NCI-H446 (cell line): ENCODE measurements at places on chromosomes 12 and 14.
A peak's percentile ranks its signal among the peaks of the same experiment; 100 is the strongest.

DNA sequence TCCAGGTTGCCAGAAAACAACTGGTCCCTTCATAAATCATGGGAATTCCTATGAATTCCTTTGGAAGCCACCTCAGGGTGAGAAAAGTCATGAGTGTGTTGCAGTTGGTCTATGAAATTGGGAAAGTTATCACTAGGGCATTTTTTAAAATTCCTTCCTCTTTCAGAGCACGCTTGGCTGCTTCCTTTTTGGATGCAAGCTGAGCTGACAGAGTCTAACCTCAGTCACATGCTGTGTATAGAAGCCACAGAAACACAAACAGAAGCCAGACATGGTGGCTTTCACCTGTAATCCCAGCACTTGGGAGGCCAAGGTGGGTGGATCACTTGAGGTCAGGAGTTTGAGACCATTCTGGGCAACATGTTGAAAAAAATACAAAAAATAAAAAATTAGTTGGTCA is 21.7 kb upstream of the HELB start:
- no peak for DNase-seq

DNA sequence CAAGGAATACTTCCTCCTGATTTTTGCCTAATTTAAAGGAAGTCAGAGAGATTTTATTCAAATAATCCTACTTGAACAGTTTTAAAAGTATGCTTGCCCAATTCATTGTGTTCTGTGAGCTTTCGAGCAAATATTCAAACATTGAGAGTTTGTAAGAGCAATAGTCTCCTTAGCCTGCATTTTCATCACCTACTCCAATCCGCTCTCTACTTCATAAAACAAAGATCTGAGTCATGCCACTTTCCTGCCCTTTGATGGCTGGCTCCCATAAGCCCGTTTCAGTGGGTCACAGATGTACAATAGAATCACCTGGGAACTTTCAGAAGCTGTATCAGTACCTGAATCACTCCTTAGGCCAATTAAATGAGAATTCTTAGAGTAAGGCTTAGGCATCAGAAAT is 319.2 kb downstream of the PDZRN4 start:
- no peak for DNase-seq

GRCh38 chr12:71945121-71945520 is 6.5 kb downstream of the TPH2 start:
- no peak for DNase-seq

GRCh38 chr14:94387051-94388026 is 1.1 kb downstream of the SERPINA1 start:
- no peak for DNase-seq

DNA sequence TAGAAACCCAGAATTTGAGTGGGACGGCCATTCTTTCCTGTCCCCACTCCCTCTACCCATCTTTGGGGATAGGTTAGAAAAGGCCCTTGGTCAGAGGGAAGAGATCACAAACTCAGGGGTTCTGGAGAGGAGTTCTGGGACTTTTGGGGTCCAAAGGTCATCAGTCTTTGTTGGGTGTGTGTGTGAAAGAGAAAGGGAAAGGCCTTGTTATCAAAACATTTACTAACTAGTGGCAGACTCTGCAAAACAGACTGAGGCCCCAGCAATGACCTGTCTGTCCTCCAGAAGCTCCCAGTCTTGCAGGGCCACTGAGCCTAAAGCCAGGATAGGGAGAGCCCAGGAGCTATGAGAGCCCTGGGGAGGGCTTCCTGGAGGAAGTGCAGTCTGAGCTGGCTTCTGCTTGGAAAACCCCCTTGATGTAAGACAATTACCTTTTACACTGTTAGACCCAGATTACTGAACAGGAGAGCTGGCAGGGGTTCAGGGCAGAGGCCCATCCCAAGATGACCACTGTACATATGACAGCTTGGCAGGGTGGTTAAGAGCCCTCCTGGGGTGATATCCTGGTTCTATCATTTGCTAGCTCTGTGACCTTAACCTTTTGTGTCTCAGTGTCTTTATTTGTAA is 429.1 kb upstream of the CCDC196 start:
- DNase-seq = no peak

- DNase-seq = peak; percentile 73
Observed at GRCh38 chr14:89252887-89253532, 164.0 kb downstream of the FOXN3 start.

GRCh38 chr12:66500841-66501240 is 178.0 kb downstream of the GRIP1 start:
- no peak for DNase-seq
